ENCODE measurements at places on chromosomes 11 and 22.

DNA sequence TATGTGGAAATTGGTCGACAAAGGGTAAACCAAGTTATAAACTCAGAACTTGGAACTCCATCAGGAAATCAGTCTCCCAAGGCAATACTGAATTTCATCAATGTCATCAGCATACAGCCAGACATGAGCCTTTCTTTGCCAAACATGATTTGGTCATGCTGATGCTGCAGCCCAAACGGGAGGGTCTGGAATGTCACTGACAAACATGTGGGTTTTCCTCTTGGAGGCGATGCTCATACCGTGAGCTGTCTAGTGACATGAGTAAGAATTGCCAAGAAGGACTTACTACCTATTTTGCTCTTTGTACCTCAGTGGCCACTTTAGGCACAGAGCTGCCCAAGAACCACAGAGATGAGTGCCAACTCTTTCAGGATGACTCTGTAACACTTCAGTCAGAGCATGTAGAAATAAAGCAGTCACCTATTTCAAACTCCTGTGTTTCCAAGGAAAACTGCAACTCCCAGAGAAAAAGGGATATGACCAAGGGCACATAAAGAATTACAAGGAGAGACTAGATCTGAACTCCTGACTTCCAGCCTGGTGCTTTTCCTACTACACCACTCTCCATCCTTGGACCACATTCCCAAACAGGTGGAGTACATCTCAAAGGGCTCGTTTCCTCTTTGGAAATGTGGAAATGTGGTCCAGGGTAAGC is 24.3 kb upstream of the MRGPRX2 start:
- no peak for DNase-seq

- no peak for DNase-seq
Observed at GRCh38 chr11:78019808-78020207, 3.3 kb downstream of the KCTD14 start.

- DNase-seq, result no peak
Observed at GRCh38 chr11:70113801-70114200, 35.7 kb downstream of the ANO1 start.

DNA sequence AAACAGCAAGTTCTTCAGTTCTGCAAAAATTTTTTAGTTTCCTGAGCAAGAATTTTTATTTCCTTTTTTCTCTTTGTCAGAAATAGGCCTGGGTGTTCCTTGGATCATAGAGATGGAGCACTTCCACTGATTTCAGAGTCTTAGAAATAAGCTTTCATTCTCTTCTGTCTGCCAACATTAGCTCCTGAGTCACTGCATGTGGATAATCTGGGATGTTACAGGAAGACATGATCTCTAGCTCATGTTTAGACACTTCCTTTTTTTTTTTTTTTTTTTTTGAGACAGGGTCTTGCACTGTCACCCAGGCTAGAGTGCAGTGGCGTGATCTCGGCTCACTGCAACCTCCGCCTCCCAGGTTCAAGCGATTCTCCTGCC is 13.2 kb upstream of the TMEM218 start:
- DNase-seq, result no peak

DNA sequence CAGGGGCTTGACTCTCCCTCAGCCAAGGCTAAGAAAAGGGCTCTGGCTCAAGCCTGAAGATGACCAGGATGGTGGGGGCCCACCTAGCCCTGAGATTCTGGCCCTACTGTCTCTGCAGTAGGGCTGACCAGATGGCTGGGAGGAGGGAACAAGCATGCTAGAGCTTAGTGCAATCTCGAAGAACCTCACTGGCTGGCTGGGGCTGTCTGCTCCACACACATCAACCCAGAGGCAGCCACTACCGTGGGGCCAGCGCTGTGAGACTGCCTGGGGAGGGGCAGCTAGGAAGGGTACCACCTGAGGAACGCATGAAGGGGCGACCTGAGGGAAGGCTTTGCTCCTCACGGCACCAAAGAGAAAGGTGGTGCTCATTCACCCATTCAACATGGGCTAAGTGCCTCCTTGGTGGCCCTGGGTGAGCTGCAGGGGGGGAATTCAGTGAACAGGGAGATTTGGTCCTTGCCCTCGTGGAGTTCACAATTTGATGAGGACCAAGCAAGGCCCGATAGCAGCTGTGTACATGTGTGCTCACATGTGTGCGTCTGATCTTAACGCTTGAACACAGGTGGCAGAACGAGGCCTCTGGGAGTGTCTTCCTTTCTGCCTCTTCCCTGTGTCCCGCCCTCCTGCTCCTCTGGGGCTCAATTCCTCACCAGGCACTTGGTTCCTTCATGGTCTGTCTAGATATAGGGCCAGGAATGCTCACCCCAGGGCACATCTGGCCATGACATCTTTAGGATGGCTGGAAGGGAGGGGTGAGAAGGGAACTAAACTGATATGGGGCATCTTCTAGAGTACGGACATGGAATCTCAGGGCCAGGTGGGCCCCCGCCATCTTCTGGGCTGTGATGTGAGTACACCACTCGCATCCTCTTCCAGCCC is 102.3 kb upstream of the PITPNB start:
- peak; percentile 72 for DNase-seq

DNA sequence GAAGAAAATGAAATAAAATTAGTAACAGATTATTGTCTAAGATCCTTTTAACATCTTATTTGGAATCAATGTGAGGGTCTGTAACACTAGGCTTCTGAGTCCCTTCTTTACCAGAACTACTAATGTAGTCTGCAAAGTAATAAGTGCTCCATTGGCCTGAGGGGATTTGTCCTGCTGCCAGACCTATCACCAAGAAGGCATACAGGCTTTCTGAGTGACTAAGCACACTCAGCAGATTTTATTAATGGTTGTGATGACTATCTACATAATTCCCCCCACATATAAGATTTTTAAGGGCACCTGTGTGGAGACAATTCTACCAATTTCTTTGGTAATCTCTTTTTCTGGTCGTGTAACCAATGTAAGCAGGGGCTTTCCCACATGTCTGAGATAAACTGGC is 365.0 kb upstream of the FAT3 start:
- DNase-seq, result no peak

GRCh38 chr22:48161298-48161697 is 1398.8 kb downstream of the TBC1D22A start:
- no peak for DNase-seq

DNA sequence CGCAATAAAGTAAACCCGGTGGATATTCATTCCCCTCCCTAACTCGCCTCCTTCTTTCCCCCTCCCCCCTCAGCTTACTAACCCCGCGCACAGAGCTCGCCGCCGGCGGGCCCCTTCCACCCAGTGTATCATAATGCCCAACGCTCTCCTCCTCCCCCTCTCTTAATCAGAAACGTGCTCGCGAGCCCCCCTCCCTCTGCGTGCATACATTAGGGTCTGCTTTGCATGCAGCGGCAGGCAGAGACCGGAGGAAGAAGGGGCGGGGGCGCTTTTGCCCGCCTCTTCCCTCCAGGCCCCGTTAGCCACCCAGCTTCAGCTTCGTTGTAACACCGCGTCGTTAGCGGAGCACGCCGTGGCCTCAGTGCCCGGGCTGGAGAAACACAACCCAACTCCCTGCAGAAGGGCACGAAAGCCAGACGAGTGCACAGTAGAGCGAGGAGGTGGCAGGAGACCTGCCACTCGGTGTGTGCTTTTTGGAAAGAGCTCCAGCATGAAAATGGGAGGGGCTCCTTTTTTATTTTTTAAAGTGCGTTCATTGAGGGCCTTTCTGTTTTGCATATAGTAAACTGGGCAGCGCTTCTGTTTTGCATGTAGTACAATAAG is 901 bp upstream of the KMT2A start:
- peak; percentile 72 for DNase-seq

- DNase-seq, result no peak
Observed at GRCh38 chr11:36266767-36267166, 22.5 kb downstream of the COMMD9 start.

DNA sequence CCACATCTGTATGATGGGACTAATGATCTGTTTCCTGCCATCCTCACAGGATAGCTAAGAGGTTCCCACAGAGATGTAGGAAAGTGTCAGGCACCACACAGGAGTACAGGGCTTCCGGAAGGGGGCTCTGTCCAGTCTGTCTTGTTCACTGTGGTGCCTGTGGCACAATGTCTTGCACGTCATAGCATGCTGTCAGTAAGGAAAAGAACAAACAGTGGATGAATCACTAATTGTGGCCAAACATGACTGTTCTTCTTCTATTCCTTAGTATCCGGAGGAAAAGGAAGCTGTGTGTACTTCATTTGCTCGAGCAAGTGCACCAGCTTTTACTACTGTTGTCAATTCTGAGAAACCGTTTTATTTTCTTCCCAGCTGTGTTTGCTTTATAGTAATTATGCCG is 73.4 kb upstream of the YWHAH start:
- DNase-seq, result no peak

GRCh38 chr11:102794382-102794781 is 3.6 kb downstream of the MMP1 start:
- no peak for DNase-seq

DNA sequence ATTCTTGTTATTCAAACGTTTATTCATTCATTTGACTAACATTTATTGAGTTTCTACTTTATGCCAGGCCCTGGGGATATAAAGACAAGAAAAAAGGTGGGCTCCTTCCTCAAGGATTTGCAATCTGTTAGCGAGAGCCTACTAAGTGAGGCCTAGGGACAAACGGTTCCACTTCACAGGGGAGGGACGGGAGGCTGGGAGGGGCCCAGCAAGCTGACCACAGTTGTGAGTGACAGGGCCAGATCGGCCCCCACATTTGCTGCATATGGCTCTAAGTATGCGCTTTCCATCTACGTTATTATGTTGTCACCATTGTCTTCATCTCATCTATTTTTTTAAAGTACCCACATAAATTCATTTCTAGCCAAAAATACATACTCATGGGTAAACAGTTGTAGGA is 271.1 kb downstream of the BUD13 start:
- DNase-seq, result no peak

GRCh38 chr11:97703851-97704250 is 1314.0 kb downstream of the JRKL start:
- no peak for DNase-seq

GRCh38 chr11:11604370-11604990 is 17.3 kb downstream of the GALNT18 start:
- no peak for DNase-seq

DNA sequence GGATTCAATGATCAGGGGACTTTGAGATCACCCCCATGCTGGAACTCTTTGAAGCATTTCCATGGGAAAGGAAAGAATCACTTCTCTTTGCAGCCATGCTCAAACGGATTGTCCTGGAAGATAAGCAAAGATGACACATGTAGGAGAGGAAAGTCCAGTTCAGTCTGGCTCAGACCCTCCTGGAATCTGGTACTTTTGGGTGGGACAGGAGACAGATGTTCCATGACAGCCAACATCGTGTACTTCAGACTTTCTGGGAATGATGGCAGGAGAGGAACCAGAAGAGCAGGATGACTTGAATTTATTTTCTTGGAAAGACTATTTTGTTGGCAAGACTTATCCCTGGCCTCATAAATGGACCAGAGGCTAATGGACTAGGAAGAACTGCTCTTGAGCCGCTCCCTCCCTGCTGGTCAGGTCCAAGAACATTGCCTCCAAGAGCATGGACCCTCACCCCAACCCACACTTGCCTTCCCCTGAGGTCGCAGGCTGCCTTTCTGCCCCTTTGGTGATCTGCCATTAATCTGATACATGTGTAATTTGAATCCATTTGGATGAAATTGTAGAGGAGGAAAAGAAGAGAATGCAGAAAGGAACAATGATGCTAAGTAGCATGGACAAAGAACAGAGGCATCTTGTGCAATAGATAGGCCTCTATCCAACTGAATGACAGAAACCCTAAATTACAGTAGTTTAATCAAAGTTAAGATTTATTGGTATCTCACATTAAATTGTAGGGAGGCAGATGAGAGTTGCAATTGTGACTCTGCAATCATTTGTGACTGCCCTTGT is 201.0 kb downstream of the SNX19 start:
- DNase-seq, result no peak

DNA sequence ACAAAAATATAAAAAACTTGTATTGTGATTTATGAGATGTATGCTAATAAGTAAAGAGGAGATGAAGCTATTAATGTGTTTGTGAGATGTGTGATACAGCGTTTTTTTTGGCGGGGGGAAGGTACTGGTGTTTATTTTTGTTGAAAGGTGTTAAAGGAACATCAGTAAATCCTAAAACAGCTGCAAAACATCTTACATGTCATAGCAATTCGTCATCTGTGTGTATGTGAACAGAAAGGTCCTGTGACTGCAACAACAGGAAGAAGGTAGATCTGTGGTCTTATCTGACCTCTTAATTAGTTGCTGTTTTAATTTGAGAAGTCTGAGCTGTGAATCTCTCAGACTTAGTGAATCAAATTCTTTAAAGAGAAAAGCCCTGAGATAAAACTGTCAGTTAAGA is 1041.1 kb downstream of the JRKL start:
- no peak for DNase-seq

DNA sequence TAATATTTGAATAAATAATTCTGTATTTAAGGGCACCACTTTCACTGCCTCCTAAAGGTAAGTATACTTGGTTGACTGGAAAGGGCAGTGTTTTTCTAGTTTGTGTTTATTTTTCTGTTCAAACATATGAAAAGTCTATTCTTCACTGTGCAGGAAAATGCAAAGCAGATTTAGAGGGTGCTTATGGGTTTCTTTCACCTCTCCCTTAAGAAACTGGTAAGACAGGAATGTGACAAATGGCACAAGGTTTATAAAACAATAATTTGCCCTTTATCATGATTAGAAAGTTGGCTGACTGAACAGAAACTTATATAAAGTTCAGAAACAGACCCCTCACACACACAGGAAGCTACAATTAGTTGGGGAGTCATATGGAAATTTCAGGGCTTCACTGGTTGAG is 60.6 kb downstream of the PLEKHA7 start:
- DNase-seq, result no peak

DNA sequence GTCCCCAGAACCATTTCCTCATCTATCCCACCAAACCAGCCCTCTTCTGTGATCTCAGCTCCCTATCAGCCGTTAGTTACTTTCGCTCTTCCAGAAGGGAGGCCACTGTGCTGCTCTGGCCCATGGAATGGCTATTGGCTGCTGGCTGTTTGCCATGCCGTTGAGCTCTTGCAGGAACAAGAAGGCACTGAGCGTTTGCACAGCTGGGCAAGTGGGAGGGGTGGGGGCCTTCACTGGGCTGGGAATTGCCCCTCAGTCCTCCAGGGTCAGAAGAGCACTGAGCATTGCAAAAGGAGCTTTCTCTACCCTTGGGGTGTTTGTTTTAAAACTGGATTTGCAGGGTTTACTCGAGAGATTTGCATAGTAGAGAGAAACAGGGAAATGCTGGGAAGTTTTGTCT is 129.0 kb upstream of the PARVA start:
- DNase-seq, result no peak
